ENCODE measurements at places on chromosomes 6 and 20.

GRCh38 chr6:33620158-33620855, 815 bp upstream of the ITPR3 start:
- DNase-seq = peak; percentile 53

DNA sequence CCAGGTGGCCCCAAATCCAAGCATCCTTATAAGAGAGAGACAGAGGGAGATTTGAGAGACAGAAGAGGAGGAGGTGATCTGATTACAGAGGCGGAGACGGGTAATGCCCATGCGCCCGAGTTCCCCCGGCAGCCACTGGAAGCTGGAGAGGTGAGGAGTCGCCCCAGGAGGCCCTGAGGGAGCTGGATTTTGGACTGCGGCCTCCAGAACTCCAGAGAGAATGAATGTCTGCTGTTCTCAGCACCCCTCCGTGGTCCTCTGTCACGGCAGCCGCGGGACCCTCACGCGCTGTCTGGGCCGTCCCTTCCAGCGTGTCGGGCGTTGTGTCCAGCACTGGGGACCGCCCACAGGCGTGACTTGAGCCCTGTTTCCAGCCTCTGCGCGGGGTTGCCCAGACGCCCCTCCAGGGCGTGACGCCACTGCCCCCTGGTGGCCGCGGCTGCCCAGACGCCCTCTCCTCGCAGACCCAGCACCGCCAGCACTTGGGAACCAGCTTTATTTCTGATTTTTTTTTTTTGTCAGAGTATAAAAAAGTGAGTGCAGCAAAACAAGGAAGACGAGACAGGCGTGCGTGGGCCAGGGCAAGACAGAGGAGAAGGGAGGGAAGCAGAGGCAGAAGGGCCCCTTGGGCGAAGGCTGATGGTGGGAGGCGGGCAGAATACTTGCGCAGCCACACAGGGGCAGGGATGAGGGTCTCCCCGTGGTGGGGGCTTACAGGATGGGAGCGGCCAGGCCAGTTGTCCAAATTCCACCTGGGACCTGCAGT, 4.1 kb upstream of the ZNF512B start:
- peak; percentile 81 for DNase-seq

DNA sequence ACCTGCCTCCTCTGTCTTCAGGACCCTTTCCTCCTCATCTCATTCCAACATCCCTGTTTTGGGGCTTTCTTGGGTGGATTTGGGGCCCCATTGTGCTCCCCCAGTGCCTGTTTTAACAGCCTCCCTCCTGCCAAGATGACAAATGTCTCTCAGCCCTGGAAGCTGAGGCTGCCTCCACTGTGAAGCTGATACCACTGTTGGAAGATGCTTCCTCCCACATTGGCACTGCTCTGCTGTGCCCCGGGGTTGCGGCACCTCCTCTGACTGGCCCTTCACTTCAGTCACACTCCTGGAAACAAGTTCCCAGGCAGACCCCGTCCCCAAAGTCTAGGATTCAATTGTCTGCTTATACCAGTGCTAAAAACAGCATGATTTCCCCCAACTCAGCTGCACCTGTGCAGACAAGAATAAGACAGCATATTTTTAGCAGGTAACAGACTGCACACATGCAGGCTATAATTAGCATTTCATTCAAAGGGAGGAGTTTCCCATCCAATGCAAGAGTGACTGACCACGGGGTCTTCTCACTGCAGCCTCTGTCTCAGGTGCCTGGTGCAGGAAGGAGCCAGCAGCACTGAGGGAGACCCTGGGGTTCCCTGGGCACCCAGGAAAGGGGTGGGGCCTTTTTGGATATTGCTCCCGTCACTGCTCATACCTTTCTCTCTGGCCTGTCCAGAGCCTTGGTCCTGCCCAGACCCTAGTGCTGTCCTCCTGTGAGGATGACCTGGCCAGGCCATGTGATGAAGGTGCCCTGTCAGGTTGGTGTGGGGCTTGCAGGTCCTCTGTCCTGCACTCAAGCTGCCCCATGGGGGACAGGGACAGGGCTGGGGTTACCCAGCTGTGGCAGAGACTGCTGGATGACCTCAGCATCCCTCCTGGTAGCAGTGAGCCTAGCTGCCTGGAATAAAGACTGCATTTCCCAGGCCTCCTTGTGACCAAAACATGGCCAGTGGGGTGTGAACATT, 31.5 kb upstream of the SULF2 start:
- DNase-seq = no peak

GRCh38 chr20:45487231-45487635, 17.7 kb downstream of the WFDC2 start:
- no peak for DNase-seq

GRCh38 chr6:90643381-90643780, 56.5 kb upstream of the MAP3K7 start:
- no peak for DNase-seq

DNA sequence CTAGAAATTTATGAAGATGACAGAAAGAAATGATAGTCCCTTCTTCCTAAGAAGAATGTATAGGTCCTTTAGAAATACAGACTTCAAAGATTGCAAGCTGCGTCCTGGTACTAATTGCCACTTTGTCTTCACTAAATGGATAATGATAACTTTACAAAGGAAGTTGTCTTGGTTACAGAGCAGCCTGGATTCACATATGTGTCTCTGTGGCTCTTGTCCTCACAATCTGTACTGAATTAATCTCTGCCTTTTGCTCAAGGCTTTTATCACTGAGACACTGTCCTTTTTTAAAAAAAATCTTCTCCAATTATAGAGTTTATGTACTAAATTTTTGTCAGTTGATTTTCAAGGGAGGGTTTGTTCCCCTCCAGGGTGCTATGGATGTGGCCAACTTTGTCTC, 17.5 kb upstream of the MRAP2 start:
- DNase-seq = no peak

DNA sequence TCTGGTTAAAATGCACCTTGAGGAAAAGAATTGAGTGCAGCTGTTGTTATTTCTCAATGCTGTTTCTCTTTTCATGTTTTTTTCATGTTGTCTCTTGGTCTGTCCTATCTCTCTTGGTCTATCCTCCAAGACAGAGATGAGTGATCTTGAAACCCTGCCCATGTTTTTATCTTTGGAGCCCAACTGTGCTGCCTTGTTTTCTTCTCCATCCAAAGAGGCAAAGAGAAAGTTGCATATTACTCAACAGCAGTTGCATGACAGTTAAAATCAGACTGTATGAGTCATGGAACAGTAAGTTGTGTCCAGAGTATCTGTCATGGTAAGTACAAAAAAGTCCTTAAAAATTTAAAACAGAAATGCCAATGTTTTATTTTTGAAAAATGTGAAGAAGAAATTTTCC, 26.2 kb downstream of the BCAS1 start:
- DNase-seq = no peak

GRCh38 chr6:146587459-146587858, 11.3 kb upstream of the ADGB start:
- no peak for DNase-seq

DNA sequence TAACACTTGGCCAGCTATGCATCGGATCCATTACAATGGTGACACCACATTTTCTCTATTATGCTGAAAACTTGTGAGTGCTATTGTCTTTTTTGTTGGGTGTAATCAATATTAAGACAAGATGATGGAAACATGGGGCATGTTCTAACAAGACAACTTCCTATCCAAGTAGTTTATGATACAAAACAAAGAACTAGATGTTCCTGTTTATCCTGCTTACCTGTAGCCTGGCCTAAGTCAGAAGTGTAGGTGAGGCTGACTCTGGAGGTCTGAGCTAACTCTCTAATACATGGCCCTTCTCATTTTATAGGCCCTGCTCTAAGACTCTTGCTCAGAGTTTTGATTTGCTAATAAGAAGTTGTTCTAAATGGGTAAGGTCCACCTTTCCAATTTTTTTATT, 242.4 kb upstream of the STXBP5 start:
- no peak for DNase-seq

DNA sequence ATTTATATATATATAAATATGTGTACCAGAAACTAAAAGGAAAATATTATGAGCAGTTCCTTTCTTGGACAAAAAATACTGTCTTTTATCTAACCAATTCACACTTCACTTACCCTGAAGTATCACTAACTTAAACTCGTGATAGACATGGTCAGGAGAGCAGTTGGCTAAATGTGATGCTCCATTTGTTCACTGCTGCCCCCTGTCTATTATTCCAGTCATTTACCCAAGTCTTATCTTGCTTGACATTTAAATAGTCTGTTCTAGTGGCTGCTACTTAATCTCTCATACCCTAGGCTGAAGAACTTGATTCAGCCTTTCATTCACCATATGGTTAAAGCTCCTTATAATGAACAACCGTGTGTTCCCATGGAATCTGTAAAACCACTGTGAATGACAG, 789.6 kb upstream of the EYS start:
- peak; percentile 34 for DNase-seq

DNA sequence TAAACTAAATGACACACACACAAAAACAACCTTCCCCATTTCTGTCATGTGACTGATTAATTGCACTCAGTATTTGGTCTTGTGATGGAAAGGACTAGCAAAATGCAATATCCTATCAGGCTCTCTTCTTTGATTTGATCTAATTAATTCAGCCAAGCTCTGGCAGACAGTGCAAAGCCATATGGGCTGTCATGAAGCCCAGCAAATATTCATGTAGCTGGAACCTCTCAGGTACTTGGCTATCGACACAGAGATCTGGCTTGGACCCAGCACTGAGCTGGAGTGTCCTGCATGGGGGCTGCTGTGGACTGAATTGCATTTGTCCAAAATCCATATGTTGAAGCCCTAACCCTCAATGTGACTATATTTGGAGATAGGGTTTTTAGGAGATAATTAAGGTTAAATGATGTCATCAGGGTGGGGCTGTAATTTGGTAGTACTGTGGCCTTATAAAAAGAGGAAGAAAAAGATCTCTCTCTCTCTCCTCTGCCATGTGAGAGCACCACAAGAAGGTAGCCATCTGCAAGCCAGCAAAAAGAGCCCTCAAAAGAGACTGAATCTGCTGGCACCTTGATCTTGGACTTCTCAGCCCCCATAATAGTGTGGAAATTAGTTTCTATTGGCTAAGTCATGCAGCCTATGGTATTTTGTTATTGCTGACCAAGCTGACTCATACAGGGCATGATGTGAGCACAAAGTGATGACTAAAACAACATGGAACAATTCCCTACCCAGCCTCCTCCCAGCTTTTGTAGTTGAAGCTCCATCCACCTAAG, 77.1 kb downstream of the STMND1 start:
- DNase-seq = no peak

- no peak for DNase-seq
Observed at GRCh38 chr6:139653111-139653510, 278.7 kb upstream of the CITED2 start.

DNA sequence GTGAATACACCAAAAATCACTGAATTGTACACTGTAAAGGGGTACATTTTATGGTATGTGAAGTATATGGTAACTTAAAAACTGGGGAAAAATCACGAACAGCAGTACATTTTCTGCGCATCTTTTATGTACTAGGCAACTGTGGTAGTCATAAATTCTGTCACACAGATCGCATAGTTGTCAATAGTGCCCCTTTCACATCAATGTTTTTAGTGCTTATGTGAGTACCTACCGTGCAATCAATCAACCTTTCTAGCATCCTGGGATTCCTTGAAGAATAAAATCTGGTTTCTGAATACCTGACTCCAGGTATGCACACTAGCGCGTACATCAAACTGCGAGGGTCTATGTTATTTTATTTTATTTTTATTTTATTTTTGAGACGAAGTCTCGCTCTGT, 637 bp upstream of the RPF2 start:
- no peak for DNase-seq

GRCh38 chr6:7050872-7051779, 56.6 kb upstream of the RREB1 start:
- peak; percentile 76 for DNase-seq

DNA sequence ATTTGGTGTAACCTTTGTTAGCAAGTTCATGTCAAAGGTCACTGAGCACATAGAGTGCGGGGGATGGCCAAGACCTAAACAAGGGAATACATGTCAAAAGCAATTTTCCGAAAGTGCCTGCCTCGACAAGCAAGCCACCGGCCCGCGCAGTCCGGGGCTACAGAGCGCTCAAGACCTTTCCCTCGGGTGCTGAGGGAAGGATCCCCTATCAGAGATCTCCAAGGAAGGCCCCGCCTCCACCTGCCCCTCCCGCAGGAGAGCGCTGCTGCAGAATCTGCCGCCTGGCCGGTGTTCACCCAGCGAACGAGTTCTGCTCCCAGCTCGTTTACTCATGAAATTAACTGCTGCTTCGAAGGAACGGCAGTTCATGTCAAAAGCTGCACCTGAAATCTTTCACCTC, 252.7 kb downstream of the BMP7 start:
- no peak for DNase-seq

DNA sequence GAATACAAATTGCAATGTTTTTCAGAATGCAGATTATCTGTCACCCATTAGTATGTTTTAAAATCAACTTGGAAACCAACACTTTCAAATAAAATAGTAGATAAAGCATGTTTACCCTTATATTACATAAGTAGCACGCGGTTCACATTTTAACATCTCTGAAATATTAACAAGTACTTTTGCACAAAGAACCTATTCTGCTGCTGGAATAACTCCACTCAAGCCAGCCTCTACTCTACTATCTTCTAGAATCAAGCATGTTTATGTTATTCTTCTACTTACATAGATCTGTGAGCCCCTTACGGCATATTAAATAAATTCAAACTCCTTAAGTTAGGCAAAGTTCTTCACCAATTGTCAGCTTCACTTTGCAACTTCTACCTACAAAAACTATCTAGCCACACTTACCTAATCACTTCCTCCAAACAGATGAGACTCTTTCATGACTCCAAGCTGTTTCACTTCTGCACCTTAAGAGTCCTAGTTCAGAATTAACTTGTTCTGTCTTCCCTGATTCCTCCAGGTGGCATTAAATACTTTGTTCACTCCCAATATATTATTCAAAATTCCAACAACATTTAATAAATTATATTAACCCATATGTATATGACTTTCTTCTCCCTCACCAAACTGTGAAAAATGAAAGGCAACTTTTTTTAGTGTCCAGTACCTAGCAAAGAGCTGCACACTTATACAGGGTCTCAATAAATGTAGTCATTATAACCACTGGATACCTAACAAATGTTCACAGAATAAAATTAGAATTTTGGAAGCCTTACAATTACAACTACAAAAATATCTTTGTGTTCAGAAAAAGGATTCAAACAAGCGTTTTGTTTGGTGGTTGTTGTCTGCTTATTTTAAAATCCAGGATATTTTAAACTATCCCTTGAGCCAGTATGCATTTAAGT, 12.1 kb downstream of the CEP85L start:
- no peak for DNase-seq

DNA sequence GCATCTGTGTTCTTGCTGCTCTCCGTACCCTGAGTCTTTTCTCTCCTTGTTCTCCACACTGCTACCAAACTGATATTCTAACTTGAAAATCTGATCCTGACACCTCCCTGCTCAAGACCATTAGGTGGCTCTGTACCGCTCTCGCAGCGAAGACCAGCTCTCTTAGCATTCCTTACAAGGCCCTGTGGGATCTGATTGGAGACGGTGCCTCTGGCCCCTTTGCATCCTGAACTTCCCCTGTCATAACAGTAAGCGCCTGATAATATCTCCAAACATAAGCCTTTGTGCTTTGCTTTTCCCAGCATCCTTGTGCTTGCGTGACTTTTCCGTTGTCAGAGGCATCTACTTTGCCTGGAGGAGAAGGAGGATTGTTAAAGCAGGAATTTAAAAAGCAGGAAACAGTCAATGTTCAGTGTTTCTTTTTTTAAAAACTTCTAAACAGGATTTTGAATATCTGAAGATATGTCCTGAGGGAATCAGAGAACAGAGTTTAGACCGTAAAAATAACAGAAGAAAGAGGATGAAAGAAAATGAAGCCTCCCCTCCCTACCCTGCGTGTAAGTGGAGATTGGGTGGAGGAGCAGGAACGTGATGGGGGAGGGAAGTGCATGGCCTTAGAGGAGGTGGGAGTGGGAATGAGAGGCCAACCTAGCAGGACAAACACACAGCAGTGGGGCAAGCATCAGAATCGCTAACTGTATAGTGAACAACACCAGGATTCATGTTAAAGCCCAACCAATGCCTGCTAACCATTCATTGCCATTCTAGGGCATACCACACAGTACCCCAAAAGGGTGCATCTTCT, 89.2 kb upstream of the STMND1 start:
- DNase-seq = no peak

Measured in ACHN (cell line).